Stimulated activated CD8-positive, alpha-beta memory T cell treated with anti-CD3 and anti-CD28 coated beads, Interleukin-15, amount 100 ng/mL, for 48 hours (primary cell): ENCODE measurements at places on chromosomes 1 and 21.

- no peak for DNase-seq
Observed at GRCh38 chr1:223628233-223629125, 37.0 kb downstream of the CAPN8 start.

- no peak for DNase-seq
Observed at GRCh38 chr1:203448521-203449061, 27.0 kb upstream of the PRELP start.

- DNase-seq: no peak
Observed at GRCh38 chr1:181251001-181251712, 162.7 kb downstream of the IER5 start.

DNA sequence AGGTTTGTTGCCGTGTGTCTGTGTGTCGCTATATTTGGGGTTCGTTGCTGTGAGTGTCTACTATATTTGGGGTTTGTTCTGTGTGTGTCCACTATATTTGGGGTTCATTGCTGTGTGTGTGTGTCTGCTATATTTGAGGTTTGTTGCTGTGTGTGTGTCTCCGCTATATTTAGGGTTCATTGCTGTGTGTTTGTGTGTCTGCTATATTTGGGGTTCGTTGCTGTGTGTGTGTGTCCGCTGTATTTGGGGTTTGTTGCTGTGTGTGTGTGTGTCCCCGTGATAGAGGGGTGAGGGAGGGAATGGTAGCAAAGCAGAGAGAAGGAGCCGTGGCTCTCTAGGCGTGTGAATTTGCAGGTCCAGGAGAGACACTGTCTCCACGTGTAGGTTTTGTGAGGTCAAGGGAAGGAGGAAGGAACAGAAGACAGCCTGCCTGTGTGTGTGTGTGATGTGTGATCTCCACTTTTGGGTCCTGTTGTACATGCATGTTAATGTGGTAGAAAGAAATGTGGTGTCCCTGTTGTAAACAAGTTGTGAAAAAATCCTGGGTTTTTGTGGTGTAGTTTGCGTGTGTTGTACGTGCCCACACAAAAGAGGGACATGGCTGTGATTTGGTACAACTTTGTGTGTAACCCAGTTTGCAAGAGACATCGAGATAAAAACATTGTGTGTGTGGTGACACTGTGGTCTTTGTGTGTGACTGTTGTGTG, 56.3 kb upstream of the ECE1 start:
- DNase-seq: no peak

- DNase-seq: no peak
Observed at GRCh38 chr1:54695221-54695620, 20.4 kb upstream of the TTC4 start.

DNA sequence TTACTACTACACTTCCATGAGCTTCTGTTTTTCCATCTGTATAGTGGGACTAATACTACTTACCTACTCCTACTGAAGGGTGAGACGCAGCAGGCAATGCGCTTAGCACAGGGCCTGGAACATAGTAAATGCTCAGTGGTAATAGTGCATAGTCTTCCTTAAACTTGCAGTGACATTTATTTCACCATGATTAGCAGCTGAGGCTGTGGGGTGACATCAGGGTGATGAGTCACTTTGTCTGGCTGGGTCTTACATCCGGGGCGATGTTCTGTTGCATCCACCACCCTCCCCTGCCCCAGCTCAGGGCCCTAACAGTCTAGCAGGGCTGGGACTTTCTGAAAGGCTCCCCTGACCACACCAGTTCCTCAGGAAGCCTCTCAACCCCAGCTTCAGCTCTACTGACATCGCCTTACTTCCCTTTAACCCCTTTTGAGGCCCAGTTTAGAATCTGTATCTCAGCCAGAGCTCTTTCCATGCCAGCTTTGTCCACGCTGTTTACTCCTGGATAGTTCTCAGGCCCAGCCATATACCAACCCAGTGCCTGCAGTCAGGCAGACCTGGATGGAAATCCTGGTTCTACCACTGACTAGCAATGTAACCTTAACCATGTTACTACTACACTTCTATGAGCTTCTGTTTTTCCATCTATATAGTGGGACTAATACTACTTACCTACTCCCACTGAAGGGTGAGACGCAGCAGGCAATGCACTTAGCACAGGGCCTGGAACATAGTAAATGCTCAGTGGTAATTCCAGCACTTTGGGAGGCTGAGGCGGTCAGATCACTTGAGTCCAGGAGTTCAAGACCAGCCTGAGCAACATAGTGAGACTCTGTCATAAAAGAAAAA, 66.3 kb downstream of the CD58 start:
- peak; percentile 75 for DNase-seq

DNA sequence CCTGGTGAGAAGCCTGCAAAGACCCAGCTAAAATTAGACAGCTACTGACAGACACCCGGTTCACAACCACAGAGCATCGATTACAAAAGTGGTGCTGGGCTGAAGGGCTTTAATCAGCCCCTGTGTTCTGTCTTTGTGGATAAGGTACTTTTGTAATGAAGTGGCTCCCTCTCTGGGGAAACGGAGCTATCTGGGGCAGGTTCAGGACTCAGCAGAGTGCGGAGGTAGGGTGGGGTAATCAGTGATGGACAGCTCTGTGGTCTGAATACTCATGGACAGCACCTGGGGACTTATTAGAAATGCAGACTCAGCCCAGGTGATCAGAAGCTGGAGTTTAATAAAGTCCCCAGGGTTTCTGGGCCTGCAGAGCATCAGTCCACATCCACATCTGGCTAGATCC, 152.0 kb downstream of the MATN1 start:
- DNase-seq: no peak
